NCI-H69 (cell line): ENCODE measurements at places on chromosomes 1 and 21.

- DNase-seq, result peak; percentile 1
Observed at GRCh38 chr1:81803431-81804110, 2.8 kb downstream of the ADGRL2 start.

- DNase-seq, result no peak
Observed at GRCh38 chr21:29669416-29669815, 270.4 kb downstream of the GRIK1 start.

DNA sequence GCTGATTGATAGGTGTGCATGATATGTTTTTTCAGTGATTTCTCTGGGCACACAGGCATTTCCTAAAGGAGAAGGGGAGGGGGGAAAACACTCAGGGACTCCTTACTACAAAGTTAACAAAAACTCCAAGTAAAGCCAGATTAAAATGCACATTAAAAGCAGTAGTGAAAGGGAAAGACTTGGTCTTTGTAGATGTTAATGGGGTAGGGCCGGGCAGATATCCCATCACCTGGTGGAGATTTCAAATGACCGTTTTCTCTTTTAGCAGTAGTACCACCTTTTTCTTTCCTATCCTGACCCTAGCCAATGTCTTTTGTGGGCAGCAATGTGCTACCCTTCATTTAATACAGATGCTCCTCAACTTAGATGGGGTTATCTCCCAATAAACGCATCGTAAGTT is 32.5 kb downstream of the RTCA start:
- DNase-seq, result no peak

DNA sequence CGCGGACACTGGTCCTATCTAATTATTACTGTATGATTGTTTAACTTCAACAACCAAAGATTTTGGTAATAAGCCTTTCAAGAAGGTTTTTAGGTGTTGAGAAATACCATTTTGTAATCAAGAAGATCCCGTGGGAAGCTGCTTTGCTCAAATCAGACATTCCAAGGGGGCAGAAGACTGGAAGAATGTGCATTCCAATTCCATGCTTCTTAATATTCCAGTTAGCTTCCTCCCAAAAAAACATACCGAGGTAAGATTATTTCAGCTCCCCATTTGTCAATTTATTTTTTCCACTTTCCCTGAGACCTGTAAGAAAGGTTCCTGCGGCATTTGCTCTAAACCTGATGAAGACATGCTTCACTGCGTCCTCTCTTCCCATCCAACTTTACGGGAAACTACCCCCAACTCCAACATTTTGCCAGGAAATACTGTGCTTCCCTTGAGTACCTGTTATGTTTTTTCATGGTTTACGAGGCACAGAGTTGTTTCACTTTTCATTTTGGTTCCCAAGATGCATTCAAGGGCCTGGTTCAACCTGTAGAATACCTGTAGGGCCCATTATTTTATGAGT is 4.1 kb downstream of the CNN3 start:
- DNase-seq, result no peak

- no peak for DNase-seq
Observed at GRCh38 chr1:244817415-244817894, 18.0 kb upstream of the COX20 start.

DNA sequence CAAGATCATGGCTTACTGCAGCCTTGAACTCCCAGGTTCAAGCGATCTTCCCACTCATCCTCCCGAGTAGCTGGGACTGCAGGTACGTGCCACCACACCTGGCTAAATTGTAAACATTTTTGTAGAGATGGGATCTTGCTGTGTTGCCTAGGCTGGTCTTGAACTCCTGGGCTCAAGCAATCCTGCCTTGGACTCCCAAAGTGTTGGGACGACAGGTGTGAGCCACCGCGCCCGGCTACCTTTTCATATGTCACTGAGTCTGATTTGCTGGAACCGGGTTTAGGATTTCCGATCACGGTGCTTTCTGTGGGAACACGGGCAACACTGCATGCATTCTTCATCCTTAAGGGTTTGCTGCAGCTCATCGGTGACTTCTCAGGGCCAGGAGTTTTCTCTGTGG is 32.2 kb upstream of the PCBP3 start:
- DNase-seq, result no peak

GRCh38 chr1:48235652-48236051 is 13.1 kb downstream of the SLC5A9 start:
- no peak for DNase-seq

- no peak for DNase-seq
Observed at GRCh38 chr1:106584676-106585075, 471.8 kb upstream of the PRMT6 start.

- no peak for DNase-seq
Observed at GRCh38 chr1:15341634-15342407, 67.9 kb upstream of the EFHD2 start.
